ENCODE measurements at places on chromosomes 6 and 20.

DNA sequence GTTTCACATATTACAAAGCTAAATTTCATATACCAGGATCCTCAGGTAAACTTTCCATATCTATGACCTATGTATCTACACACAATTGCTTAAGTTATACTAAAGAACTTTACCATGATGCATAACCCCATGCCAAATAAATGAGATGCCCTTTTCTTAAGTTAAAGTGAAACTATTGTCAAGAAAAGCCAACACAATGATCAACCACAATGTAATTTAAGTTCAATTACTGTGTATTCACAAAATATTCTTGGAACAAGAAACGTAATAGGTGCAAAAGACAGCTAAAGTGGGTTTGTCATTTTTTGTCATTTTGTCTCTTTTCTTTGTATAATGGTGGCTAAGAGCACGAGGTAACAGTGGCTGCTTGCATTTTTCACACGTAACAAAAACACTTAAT lies 158.0 kb upstream of the SHLD1 start:
- no peak for DNase-seq

- no peak for DNase-seq
Observed at GRCh38 chr20:19975901-19976300, 41.3 kb upstream of the NAA20 start.

DNA sequence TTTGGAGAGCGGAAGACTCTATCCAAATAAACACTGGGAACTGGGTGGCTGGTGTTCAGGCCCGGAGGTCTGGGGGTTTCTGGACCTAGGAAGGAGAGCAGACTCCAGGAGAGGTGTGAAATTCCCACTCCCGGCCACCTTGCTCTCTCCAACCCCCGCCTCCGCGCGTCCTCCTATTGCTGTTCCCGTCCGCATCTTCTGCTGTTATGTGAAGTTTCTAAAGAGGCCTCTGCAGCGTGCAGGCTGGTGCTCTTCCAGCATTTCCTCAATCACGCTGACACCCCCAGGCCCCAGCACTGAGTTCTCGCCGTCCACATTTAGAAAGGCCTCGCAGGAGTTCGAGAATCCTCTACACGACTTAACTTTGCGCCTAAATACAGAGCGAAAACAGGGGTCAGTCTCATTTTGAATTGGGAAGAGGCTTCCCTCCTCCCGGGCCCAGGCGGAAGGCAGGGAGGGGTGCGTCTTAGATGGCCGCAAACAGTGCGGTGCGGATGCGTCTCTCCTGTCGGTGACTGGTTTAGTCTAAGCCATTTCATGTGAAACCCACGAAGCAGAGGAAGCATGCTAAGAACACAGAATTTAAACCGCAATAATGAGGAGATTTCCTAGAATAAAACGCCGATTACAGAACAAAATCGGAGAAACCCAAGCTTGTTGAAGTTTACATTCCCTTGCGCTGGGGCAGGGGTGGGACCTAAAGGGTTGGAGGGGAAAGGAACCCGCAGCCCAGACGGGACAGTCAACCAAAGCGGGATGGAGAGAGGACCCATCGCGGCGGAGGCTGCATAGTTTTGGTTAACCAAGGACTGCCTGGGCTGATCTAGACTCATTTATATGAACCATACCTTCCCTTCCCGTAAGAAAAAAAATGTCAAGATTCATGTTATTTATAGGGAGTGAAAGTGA lies 4.0 kb upstream of the FOXF2 start:
- no peak for DNase-seq

- DNase-seq, result peak; percentile 75
Observed at GRCh38 chr6:43667245-43668150, 20.1 kb downstream of the MRPS18A start.

- DNase-seq, result no peak
Observed at GRCh38 chr20:51636123-51636522, 93.6 kb upstream of the NFATC2 start.

- no peak for DNase-seq
Observed at GRCh38 chr6:170208651-170209353, 82.1 kb downstream of the DLL1 start.

DNA sequence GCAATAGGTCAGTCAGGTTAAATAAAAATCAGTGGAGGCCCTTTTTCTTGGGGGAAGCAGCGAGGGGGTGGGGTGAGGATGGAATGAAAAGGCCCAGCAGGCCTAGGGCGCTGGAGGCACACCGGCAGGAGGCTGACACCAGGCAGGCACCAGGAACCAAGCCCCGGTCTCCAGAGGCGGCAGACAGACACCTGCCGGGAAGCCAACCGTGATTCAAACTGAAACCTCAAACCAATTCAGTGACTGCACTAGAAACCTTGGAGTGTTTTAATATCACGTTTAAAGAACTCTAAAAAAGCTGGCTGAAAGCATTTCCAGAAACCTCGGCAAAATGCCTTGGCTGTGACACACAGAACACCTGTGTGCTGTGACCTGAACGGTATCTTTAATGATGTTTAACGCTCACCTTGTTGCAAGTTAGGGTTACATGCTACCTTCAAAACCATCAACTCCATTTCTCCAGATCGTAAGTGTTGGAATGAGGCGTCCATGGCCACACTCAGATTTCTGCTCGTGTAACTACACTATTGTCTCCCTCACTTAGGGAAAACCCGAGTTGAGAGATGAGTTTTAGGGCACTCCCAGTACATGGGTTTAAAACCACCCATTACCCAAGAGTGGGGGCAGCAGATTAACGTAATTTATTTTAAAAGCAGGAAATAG lies 27.2 kb downstream of the DIDO1 start:
- DNase-seq, result no peak

- DNase-seq, result no peak
Observed at GRCh38 chr6:135830452-135830881, 21.0 kb upstream of the PDE7B start.

DNA sequence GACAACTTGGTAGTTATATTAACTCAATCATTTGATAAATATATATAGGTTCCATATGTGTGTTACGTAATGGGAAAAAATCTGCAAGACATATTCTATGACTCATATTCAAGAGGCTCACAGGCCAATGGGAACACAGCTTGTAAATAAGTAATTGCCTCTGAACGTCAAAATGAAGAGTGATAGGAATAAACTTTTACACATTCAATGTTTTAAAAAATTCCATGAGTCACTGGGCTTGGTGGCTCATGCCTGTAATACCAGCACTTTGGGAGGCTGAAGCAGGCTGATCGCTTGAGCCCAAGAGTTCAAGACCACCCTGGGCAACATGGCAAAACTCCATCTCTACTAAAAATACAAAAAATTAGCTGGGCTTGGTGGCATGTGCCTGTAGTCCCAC lies 209.4 kb upstream of the MCHR2 start:
- DNase-seq, result no peak

GRCh38 chr6:143110996-143111395 lies 50.3 kb downstream of the AIG1 start:
- no peak for DNase-seq

- no peak for DNase-seq
Observed at GRCh38 chr6:110408901-110409300, 6.5 kb downstream of the DDO start.

DNA sequence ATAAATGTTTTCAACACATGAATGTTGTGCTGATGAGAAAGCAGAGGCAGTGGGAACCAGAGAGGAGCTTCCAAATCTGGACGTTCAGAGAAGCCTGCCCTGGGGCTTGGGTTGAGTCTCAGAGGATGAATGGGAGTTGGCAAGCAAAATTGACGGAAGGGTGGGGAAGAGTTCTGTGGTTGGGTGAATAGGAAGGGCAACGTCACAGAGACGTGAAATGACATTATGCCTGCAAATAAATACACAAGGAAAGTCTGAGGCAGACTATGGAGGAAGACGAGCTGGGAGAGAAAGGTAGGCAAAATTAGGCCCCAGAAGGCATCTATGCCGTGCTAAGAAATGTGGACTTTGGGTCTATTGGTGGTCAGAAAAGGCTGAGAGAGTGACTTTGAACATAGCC lies 25.2 kb upstream of the SGK1 start:
- no peak for DNase-seq

DNA sequence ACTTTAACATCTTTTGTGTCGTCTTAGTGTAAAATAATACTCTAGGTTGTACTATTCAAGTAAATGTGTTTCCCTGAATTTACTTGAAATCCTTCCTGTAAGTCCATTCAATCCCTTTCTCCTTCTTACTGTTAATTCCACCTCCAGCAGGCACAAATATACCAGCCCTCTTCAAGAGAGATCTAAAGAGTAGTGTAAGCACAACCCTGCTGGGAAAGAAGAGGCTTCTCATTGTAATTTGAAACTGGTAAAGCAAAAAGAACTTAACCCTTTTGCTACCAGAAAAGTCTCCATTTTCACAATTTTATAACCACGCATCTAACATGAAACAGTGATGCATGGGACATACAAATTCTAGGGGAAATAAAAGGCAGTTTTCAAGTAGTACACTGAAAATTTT lies at the start of gene BMP5:
BMP5 (minus strand) TSS at position 191 of the 400 bp plus-strand sequence. CDS start 725 bp downstream, outside the sequence.
- DNase-seq, result no peak

DNA sequence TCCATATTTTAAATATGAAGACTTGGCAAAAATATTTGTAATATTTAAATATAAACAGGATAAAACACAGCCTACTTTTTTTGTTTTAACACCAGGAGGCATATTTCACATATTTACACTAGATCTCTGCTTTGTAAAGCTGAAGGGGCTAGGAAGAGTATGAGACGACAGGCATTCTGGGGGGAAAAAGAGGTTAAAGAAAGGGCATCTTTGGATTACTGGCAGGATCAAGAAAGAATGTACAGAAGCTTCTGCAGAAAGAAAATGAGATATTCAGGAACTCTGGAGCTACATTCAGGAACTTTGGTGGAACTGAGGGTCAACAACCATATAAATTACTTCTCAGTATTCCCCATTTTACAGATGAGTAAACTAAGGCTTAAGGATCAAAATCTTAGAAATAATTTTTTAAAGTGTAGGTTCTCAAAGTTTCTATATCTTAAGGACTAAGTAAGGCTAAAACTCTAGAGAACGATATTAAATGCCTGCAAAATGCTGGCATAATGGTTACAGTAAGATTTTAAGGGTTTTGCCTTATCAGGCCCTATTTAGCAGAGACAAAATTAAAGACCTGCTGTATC lies 156.5 kb downstream of the CDK19 start:
- no peak for DNase-seq

- no peak for DNase-seq
Observed at GRCh38 chr6:31345026-31345730, 11.8 kb downstream of the HLA-B start.

DNA sequence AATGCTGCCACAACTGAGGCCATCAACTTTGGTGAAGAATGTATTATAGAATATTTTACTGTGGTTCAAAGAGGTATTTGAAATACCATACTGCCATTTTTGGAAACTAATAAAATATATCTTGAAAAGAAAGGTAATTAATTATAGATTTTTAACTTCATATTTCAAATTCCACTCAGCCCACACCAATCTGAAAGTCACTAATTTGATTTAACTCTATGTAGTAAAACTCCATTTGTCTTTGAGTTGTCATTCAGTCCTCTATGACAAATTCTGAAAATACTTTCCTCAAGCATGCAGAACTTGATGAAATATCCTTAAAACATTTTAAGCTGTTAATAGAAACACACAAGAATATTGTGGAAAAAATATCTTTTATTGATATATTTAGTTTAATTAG lies 1196.7 kb upstream of the CITED2 start:
- no peak for DNase-seq

DNA sequence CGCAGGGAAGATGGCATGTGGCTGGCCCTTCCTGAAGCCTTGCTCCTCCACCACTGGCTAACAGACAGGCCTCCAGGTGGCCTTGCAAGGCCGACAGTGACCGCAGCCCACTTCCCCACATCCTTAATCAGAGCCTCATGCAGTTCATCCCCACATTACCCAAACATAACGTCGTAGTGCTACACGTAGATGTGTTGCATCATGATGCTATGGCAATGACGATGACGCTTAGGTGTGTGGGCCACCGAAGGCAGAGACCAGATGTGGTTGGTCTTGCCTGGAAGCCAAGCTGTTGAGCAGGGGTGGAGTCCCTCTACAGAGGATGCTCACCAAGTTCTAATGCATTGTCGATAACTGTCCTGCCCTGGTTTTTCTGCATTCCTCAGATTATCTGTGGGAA lies 5.6 kb downstream of the CD93 start:
- no peak for DNase-seq

GRCh38 chr20:32378461-32378860 lies 20.3 kb downstream of the ASXL1 start:
- no peak for DNase-seq

- DNase-seq, result no peak
Observed at GRCh38 chr6:139912735-139913400, 538.4 kb upstream of the CITED2 start.

GRCh38 chr20:18092890-18093289 lies 35.2 kb upstream of the OVOL2 start:
- no peak for DNase-seq

- DNase-seq, result peak; percentile 29
Observed at GRCh38 chr6:29887330-29887818, 55.0 kb upstream of the HLA-A start.

- DNase-seq, result no peak
Observed at GRCh38 chr6:145784683-145785082, 29.9 kb downstream of the FBXO30 start.

GRCh38 chr6:20403766-20404640 lies 2.3 kb downstream of the E2F3 start:
- peak; percentile 54 for DNase-seq

GRCh38 chr6:26225848-26226578 lies 138.8 kb downstream of the HFE start:
- DNase-seq, result no peak

DNA sequence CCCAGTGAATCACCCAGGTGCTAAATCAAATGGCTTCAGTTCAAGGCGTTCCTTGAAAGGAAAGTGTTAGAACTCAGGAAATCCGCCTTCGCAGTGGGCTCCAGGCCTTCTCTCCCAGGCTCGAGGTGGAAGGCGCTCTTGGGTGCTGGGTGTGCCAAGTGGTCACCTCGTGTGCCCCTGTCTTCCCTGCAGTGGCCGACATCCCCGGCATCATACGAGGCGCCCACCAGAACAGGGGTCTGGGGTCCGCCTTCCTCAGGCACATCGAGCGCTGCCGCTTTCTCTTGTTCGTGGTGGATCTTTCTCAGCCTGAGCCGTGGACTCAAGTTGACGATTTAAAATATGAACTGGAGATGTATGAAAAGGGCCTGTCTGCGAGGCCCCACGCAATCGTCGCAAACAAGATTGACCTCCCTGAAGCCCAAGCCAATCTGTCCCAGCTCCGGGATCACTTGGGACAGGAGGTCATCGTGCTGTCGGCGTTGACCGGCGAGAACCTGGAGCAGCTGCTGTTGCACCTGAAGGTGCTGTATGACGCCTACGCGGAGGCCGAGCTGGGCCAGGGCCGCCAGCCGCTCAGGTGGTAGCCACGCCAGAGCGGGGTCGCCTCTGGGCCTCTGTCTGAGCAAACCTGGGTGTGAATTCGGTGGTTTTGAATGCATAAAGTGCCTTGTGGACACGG lies 17.8 kb downstream of the MTG2 start:
- DNase-seq, result no peak

- no peak for DNase-seq
Observed at GRCh38 chr6:168171673-168172353, 92.8 kb upstream of the FRMD1 start.

DNA sequence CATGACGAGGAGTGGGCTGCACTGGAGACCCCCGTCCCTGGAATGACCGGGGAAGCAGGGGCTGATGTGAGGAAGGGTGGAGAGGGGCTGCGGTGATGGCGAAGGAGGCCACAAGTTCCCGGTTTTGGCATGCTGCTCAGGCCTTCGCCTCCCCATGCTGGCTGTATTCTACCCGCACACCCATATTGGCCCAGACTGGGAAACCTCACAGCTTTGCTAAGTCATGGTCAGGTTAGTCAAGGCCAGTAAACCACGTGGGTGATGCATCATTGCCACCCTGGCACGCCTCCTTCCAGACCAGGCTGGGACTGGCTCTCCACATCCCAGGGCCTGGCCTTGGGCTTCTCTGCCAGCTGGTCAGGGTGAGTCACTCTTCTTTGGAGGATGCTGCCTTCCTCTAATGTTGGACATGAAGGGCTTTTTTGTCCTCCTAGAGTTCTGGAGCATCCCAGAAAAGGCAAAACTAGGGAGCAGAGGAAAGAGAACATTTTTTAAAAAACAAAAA lies 53.8 kb downstream of the PCNA start:
- DNase-seq, result peak; percentile 98
